ENCODE measurements at places on chromosomes 6 and 20. TPM values are rescaled to one million over a fixed set of nuclear protein-coding genes. Genes with fewer than 3 reads are reported as not detected.

FKBP5 gene
- polyA plus RNA-seq = 16.9 TPM

GRCh38 chr6:94468830-94469229 lies 1049.5 kb upstream of the EPHA7 start:
- DNase-seq = no peak

DNA sequence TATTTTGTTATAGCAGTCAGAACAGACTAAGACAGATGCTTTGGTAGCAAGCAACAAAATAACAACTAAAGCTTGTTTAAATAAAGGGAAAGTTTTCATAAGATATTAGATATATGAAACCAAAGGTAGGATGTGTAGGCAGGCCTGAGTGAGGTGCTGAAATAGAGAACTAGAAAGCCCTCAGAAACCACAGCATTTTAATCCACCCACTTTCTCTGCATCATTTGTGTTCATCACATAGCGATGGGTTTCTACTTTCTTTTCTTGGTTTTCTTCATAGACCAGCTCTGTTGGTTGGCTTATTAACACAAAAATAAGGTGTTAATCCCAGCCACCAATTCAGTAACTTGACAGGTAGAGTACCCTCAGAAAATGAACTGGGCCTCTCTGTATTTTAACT lies 58.6 kb downstream of the RPS12 start:
- DNase-seq = no peak

TRIM15 gene
- polyA plus RNA-seq = not detected

DNA sequence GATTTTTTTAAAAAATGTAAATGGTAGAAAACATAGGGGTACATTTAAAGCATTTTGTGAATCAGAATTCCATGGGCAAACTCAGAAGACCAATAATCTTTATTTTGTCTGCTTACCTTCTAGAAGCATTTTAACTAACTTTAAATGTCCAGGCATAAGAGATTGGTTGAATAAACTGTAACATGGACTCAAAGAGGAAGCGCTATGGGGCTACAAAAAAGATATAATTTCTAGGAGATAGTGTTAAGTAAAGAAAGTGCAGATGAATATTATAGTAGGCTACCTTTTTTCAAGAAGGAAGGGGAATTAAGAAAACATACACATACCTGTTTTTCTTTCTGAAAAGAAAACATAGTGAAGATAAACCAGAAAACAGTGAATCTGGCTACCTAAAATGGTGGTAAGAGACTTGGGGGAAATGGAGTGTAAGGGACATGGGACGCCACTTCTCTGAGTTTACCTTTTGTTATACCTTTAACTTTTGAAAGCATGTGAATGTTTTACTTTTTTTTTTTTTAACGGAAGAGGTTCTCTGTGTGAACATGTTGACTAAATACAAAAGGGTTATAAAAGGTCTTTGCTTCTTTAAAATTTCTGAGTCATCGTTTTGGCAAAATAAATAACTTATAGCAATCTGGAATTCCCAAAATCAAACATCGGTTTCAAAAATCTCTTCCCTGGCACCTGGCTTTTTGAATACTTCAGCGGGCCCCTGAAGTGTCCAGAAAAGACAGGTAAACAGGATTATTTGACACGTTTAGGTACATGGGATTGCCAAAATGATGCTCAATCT lies 133.4 kb downstream of the OR2B2 start:
- DNase-seq = no peak

- no peak for DNase-seq
These were observed 61.5 kb downstream of the KCNS1 start for GRCh38 chr20:45039475-45039820.

FUT9 gene
- polyA plus RNA-seq = 0.16 TPM

DNA sequence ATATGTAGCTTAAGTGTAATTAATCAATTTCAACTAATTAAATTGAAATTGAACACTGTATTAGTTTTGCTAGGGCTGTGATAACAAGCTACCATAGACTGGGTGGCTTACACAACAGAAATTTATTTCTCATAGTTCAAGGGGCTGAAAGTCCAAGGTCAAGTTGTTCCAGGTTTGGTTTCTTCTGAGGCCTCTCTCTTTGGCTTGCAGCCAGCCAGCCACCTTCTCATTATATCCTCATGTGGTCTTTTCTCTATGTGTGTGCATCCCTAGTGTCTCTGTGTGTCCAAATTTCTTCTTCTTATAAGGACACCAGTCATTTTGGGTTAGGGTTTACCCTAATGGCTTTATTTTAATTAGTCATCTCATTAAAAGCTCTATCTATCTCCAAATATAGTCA lies 611.7 kb downstream of the UTRN start:
- DNase-seq = no peak

PRRT1 gene
- 1.3 TPM for polyA plus RNA-seq

RCAN2 gene
- polyA plus RNA-seq = 4.7 TPM

DNA sequence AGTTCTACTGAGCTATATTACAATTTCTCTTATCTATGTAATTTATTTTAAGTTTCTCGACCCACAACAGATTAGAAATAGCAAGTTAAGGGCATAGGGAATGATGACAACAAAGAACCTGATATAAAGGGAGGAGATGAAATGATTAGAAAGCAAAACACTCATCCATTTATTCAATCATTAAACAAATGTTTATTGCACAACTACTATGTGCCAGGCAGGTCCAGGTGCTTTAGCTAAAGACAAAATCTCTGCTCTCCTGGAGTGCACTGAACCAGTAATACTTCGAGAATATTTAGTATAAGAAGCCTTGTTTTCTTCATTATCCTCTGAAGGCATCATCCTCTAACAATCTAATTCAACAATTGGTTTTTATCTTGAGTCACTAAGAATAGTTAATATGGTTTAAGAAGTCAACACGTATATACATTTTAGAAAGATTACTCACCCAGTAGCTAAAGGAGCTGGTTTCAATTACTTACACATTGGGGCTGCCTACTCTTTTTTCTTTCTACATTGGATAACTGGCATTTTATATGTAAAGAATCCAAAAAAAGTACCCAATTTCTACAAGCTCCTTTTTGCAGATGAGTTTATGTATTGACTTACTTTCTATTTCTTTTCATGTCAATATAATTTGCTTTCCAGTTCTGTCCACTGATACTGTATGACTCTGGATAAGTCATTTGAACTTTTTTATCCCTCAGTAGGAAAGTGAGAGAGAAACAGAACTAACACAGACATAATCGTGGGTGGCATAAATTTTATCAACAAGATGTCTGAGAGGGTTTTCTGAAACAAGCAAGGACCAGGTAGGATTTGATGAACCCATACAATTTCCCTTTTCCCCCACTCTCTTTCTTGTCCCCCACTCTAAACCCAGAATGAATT lies 312.6 kb downstream of the CLIC5 start:
- no peak for DNase-seq

TP53TG5 gene
- polyA plus RNA-seq = 0.68 TPM

- DNase-seq = no peak
These were observed 19.5 kb downstream of the TFEB start for GRCh38 chr6:41715795-41716515.

- no peak for DNase-seq
These were observed 105.9 kb downstream of the ADGRB3 start for GRCh38 chr6:68740828-68741500.

DNA sequence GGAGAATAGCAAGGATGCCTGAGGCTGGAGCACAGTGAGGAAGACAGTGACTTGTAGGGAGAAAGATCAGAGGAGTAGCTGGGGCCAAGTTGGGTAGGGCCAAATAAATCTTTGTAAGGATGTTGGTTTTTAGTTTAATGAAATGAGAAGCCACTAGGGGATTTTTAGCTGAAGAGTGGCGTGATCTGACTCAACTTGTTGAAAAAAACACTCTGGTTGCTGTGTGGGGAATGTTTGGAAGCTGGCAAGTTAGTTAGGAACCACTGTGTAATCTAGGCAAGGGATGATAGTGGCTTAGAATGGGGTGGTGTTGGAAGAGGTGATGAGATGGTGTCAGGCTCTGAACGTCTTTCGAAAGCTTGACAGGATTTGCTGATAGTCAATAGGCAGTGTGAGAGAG lies 176.1 kb upstream of the HDDC2 start:
- DNase-seq = no peak

DNA sequence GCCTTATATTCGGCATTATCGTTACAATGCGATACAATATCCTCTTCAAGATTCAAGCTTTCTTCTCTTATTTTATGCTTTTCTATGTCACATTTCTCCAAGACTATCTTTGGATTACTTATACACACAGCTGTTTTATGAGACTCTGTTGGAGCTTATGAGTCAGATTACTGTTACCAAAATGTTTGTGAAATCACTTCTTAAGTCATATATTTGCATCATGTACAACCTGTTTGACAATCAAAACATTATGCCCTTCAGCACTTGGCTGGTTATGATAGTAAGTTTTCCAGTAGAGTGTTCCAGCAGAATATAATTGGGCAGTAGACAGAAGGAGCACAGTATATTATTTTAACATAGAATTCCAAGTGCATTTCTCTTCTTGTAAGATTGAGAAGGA lies 35.2 kb downstream of the BMP6 start:
- no peak for DNase-seq

GRCh38 chr6:105256619-105257018 lies 76.8 kb upstream of the POPDC3 start:
- DNase-seq = no peak

DNA sequence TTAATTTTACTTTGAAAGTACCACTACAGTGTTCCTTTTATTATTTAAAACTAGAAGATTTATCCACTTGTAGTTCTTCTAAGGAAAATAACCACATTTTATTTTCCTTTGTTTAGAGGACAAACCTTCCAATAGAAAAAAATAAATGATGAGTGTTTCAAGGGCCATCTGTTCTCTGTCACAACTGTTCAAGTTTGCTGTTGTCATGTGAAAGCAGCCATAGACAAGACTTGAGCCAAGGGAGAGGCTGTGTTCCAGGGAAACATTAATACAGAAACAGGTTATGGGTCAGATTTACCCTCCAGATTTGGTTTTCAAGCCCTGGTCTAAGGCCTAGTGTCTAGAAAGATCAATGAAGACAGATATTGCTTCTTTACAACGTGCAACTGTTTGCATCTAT lies 463.6 kb downstream of the C6orf118 start:
- no peak for DNase-seq

DNA sequence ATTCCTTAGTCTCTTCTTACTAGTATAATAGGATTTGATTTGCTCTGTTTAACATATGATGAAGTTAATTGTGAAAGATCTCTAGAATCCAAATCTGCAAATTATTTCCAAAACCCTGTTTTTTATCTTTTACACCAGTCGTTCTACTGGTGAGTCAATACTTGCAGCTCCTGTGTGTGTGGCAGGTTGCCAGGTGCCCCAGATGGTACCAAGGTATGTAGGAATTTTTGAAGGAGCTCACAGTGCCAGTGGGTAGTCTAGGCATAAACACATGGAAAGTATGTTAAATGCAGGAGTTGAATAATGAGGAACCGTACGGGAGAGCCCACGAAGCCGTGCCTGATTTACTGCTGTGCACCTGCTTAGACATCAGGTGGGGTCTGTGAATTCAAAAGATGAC lies 192.2 kb downstream of the FARS2 start:
- no peak for DNase-seq

MACROD2 gene
- polyA plus RNA-seq = 2.7 TPM

All from forelimb muscle (tissue), 1 donor.